ENCODE measurements at places on chromosomes 5 and 9.

GRCh38 chr9:89256225-89256624, 54.8 kb upstream of the CKS2 start:
- no peak for DNase-seq

GRCh38 chr9:70106571-70106970, 62.9 kb downstream of the MAMDC2 start:
- DNase-seq = no peak

- DNase-seq = no peak
Measured at GRCh38 chr5:169869066-169869465, 111.2 kb downstream of the INSYN2B start.

- DNase-seq = no peak
Measured at GRCh38 chr5:147055089-147055826, 176.7 kb upstream of the PPP2R2B start.

DNA sequence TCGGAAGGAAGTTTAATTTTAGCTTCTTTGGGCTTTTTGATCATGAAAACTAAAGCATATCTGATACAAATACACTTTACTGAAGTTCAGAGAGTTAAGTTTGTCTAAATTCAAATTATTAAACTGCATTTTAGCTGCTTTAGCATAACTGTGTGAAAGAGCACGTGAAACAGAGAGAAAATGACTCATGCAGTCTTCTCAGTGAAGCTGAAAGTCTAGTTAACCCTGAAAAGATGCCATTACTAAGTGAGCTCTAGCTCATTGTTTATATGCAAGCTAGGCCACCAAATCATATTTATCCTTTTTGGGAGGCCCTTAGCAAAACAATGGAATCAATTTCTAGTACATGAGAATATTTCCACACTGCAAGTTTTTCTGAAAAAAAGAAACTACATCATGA, 27.6 kb downstream of the TPD52L3 start:
- no peak for DNase-seq

DNA sequence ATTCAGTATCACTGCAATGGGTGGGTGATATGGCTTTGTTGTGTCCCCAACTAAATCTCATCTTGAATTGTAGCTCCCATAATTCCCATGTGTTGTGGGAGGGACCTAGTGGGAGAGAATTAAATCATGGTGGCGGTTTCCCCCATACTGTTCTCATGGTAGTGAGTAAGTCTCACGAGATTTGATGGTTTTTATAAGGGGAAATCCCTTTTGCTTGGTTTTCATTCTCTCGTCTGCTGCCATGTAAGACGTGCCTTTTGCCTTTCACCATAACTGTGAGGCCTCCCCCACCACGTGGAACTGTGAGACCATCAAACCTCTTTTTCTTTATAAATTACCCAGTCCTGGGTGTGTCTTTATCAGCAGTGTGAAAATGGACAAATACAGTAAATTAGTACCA, 9.5 kb upstream of the NANS start:
- no peak for DNase-seq

GRCh38 chr5:27503813-27504212, 465.4 kb upstream of the CDH9 start:
- no peak for DNase-seq

DNA sequence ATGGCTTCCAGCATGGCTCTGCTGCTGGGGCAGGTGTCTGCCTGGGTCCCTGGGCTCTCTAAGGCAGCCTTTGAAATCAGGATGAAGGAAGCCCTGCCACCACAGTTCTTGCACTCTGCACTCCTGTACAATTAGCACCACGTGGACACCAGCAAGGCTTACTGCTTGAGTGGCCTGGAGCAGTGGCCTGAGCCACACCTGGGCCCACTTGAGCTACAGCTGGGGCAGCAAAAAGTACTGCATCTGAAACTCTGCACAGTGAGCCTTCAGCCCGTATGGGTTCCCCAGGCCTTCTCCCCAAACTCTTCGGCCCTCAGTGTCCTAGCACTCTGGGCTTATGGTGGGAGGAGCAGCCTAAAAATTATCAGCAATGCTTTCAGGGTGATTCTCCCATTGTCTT, 8.0 kb upstream of the INIP start:
- no peak for DNase-seq

DNA sequence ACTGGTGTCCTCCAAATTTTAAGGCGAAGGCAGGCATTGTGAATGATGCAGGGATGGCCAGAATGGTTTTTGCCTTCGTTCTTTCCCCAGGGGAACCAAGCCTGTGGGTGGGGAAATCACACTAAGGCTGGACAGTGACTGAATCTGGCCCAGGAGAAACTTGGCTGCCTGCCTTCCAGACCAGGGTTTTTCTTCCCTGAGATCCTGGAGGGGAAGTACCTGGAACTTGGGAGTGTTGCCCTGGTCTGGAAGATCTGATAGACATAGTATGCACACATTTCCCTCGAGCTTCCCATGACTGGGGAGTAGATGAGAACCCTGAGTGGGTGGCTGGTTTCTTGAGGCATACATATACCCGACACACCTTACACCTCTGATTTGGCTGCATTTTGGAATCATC, 664 bp upstream of the IL11RA start:
- no peak for DNase-seq

DNA sequence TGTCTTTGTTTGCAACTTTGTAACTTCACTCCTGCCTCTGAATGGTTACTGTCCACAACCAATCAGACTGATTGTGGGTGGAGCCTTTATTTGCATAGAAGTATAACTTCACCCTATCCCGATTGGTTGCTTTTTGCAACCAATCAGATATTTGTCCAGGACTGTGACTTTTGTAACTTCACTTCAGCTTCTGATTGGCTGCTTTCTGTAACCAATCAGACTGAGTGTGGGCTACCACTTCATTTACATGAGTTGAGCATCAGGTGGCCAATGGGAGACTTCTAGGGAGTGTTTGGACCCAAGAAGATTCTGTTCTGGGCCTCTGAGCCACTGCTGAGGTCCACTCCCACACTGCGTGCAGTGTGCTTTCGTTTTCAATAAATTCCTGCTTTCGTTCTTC, 1810.7 kb upstream of the CDH6 start:
- DNase-seq = no peak

GRCh38 chr9:132094314-132094791, 14.7 kb upstream of the MED27 start:
- DNase-seq = no peak

- no peak for DNase-seq
Measured at GRCh38 chr9:80554301-80554700, 982.5 kb downstream of the TLE4 start.

- no peak for DNase-seq
Measured at GRCh38 chr9:135002336-135002735, 84.6 kb upstream of the FCN1 start.

GRCh38 chr9:36749461-36749860, 176.8 kb downstream of the MELK start:
- DNase-seq = no peak

- no peak for DNase-seq
Measured at GRCh38 chr9:125486576-125486975, 220.4 kb downstream of the MAPKAP1 start.

DNA sequence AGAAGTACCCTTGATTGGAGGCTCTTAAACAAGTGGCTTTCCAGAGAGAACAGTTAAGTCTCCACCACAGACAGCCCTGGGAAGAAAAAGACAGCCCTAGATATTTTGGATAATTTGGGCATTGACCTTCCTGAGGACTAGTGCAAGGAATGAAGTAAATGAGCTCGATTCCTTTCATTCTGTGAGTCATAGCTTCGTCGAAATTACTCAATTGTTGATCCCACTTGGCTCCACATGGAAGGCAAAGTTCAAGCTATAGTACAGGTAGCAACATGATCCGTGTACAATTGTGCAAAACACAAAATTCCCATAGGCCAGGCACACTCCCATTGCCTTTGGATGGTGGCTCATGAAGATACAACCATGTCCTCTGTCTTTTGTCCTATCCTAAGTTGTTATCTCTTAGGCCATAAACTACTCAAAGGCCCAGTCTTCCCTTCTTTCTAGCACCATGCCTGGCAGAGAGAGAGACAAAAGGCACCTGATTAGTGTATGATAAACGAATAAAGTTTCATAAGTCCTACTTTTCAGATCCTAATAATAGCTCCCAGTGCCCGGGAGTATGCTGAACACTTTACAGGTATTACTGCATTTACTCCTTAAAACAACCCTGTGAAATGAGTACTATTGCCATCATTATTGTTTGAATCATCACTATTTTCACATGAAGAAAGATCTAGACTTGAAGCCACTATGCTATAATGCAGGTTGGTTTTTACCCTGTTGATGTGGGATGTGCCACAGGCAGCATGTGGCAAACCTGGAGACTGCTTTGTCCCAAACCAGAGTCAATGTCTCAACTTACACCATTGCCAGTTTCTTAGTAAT, 116.7 kb upstream of the RANBP3L start:
- DNase-seq = no peak

DNA sequence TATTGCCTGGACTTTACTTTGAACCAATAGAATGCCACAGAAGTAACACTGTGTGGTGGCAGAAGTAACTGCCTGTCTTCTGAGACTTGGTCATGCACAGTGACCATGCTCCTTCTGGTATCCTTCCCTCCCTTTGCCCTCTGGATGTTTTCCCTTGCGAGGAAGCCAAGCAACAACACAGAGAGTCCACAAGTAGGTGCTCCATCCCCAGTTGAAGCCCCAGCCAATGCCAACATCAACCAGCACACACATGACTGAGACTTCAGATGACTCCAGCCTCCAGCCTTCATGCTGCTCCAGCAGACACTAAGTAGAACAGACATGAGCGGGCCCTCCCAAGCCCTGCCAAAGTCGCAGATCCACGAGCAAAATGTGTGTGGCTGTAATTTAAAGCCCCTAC, 129.6 kb downstream of the EPB41L4A start:
- no peak for DNase-seq

DNA sequence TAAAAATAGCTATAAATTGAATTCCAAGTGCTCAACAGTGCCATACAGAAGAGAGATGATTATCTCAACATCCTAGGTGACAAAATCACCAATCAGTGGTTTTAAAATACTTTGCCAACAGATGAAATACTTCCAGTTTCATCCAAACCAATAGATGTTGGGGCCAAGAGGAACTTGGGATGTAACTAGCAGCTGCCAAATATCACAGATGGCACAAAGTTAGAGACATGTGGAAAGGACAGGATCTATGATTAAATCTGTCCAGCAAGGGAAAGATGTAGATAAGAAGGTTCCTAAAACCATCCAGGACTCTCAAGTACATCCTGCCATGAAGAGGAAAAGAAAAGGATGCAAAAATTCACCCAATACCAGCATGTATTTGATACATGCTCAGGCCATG, 23.8 kb downstream of the TRPM3 start:
- DNase-seq = no peak

DNA sequence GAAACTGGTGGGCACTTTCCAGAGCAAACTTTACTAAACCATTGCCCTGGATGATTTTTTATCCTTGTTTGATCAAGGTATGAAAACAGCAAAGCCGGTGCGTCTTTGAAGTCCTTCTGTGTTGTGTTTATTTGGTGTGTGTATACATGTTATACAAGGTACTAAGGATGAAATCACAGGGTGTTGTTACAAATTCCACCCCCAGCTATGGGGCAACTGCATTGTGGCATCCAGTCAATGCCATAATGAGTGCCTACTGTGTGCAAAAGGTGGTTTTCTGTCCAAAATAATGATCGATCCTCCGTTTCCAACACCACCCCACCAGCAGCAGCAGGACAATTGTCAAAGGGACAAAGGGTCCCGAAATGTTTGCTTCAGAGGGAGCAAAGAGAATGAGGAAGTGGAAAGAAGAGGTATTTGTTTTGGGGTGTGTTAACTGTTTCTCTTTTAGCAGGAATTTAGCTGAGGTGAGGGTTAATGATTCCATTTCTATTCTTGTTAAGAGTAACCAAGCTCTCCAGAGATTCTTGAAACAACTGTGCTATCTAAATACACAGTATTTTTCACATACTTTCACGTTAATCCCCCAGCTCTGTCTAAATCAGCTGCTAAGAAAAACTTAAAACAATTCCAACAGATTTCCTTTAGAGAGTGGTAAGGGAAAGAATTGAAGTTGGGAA, 568.7 kb upstream of the KLF4 start:
- DNase-seq = no peak

GRCh38 chr9:129571298-129572051, 49.4 kb downstream of the C9orf50 start:
- no peak for DNase-seq
